Right atrium auricular region (tissue), 2 donors: ENCODE measurements at places on chromosomes 3 and 15.
A peak's percentile ranks its signal among the peaks of the same experiment; 100 is the strongest.

DNA sequence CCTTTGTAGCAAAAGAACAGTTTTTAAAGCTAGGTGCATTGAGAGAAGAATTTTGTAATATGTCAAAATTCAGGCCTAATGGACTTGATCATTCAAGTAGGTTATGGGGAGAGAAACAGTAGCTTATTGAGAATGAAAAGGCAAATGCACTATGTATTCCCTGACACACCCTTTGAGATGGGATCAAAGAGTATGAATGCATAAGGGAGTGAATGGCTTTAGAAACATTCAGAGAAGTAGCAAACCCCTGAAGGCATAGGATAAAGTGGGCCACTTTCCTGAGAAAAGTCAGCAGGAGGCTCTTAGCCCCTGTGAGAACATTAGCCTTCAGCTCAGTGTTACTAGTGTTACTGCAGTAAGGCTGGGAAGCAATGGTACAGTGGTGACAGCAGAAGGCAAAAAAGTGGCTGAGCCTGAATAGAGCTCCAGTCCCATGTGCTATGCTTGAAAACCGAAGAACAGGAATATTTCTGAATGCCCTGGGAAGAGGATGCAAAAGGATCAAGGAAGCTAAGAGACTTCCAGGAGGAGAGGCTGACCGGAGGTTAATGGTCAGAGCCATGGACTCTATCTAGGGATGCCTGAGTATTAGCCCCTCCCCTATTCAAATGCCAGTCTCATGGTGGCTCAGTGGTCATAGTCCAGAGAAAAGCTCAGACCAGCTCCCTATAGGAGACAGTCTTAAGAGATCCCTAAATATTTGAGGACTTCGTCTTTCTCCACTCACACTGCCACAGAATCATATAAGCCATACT is 218.2 kb upstream of the SGO1 start:
- DNase-seq: no peak

- DNase-seq: no peak
Observed at GRCh38 chr3:175606650-175607318, 747.6 kb downstream of the NAALADL2 start.

DNA sequence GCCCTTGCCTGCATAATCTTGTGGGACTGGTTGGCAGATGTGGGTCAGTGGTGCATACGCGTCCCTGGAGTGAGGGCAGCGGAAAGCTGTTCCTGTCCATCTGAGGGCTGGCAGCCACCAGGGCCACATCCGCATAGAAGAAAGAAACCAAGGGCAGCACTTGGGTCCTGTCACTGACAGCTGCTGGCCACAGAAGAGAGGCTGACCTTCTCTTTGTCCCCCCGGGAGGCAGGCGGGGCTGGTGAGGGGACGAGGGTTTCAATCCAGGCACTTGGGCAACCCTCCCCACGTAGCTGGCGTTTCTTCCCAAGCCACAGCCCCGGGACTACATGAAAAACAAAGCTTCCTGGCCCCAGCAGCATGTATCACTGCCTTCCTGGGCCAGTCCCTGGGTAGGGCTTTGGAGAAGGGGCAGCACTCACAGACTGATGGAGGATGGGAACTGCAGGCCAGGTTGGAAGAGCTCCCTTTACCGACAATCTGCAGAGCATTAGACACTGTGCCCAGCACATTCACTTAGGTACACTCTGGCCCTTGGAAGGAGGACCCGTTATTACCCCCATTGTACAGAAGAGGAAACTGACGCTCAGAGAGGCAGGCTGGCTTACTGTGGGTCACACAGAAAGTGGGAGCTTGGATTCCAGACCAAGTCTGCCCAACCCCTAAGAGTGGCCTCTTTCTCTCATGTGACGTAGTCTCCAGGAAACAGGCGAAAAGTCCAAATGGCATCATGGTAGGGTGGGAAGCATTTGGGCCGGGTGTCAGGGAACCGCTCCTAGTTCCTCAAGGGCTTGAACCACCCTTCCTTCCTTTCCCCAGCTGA is 78.8 kb upstream of the SLC6A6 start:
- DNase-seq: no peak

DNA sequence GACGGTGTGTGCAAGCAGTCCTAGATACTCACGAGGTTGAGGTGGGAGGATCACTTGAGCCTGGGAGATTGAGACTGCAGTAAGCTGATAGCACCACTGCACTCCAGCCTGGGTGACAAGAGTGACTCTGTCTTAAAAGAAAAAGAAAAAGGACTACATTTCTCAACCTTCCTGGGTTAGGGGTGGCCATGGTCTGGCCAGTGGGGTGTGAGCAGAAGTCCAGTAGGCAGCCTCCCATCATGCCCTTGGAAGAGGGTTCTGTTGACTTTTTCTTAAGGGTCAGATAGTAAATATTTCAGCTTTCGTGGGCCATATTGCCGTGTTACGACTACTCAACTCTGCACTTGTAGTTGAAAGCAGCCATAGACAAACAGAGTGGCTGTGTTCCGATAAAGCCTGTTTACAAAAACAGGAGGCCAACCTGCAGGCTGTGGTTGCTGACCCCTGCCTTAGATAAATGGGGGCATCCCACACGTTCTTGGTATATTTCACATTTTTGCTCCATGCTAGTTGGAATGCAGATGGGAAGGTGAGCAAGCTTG is 31.0 kb upstream of the PDE8A start:
- DNase-seq: no peak

- peak; percentile 58 for DNase-seq
Observed at GRCh38 chr15:93026380-93026817, 62.6 kb downstream of the RGMA start.

GRCh38 chr3:184776916-184777315 is 35.0 kb upstream of the VPS8 start:
- DNase-seq: no peak

GRCh38 chr3:29004885-29005599 is 275.8 kb upstream of the RBMS3 start:
- no peak for DNase-seq

DNA sequence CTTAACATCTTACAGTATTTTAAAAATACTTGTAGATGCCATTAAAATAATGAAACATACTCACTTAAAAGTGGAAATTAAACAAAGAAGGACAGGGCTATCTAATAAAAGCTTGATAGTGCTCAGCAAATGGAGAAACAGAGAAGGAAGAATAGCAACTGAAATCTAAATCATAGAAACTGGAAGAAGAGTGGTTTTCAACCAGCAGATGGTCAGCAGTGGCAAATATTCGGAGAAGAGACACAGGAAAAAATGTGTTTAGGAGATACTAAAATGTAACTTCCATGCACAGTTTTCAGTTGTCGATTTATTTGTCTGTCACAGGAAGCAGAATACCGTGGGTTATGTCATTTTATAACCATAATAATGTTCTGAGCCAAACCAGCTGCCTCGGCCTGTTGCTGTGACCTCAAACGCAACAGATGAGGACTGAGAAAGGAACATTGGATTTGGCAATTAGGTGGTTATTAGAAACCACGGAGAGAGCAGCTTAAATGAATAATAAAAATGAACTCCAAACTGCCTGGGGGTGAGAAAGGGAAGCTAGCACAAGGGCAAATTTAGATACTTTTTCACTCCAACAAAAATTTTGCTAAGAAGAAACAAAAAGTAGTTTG is 246.6 kb upstream of the KCNMB2 start:
- no peak for DNase-seq

DNA sequence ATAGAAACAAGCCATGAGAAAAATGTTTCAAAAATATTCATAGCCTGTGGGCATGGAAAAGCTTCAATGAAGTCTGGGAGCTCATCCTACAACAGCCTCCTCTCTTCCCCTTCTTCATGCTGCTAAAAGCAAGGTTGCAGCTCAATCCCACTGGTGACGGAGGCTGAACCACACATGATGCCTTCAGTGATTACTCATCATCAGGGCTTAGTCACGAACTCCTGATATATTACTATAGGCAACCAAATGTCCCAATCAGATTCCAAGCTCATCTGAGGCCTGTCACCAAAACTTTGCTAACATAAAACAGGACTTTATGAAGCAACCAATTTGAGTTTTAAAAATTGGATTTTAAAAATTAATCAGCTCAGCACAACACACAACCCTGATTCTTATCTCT is 24.0 kb upstream of the SLC24A5 start:
- DNase-seq: no peak

GRCh38 chr3:53493963-53494791 is at the start of gene CACNA1D:
CACNA1D (plus strand) TSS chr3:53494611; CDS start chr3:53495167, 556 bp downstream.
- DNase-seq: no peak

- no peak for DNase-seq
Observed at GRCh38 chr3:71419369-71419768, 164.2 kb downstream of the FOXP1 start.

DNA sequence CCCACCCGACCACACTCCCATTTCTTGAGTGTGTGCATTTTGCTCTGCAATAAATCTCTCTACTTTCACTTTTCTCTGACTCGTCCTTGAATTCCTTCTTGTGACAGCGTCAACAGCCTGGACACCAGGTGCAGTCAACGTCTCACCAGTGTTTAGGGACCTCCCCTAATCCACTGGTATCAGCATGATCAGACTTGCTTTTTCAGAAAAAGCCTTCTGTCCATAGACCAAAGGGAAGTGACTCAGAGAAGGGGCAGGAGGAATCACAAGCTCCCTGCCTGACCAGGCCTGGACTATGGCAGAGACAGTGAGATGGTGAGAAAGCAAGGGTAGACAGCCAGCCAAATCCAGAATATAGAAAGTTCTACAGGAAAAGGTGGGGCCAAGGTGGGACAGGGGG is 15.5 kb downstream of the CCR5 start:
- DNase-seq: no peak

- DNase-seq: no peak
Observed at GRCh38 chr3:177778633-177779032, 581.4 kb upstream of the TBL1XR1 start.

- no peak for DNase-seq
Observed at GRCh38 chr3:43256714-43257461, 29.5 kb upstream of the SNRK start.

GRCh38 chr3:127792541-127793292 is 29.6 kb downstream of the MGLL start:
- peak; percentile 80 for DNase-seq

DNA sequence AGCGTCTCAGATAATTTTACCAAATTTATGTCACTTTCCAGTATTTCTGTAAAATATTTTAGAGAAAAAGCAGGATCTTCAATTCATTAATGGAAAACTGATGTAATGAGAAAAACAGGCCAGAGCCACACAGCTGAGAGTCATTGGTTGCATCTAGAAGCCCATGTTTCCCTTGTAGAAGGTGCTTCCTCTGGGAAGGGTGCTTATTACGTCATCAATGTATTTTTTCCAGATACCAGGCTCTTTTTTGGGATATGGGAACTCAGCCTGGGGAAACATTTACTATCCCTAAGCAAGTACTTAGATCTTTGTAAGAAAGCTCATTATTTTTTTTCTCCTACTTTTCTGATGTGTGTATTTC is 89.1 kb upstream of the PHLDB2 start:
- no peak for DNase-seq

DNA sequence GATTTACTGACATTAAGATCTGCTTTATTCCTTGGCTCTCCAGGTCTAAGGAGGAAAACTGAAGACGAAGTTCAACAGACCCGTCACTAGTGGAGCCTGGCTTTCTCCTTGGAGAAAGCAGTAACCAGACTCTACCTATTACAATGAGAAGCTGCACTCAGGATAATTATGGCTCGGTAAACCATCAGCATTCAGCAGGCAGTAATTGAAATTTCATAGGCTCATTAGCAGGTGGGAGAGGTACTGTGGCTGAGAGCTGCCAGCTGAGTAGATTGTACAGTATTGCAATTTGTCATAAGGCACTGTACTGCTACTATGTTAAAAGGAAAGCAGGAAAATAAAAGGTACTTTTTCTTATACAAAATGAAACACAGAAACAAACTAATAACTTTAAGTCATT is 51.2 kb downstream of the CHAC1 start:
- DNase-seq: no peak

- no peak for DNase-seq
Observed at GRCh38 chr15:66171841-66172240, 81.7 kb downstream of the MEGF11 start.

DNA sequence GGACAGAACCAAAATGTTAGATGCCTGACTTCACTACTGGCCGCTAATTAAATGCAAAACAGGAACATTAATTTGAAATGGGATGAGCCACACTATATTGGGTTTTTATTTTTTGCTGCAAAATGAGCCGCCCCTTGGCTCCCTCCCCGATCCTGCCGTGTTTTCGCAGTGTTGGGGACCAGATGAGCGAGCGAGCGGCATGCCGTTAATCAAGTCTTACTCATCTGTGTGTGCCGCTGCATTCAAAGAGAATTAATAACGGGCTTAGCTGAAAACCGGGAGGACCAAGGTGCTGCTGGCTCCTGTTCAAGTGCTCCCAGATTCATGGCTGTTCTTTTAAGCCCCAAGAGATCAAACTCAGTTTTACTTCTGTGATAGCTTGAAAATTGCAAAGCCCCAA is 20.0 kb downstream of the TAFA4 start:
- DNase-seq: no peak

- DNase-seq: no peak
Observed at GRCh38 chr3:53473422-53473821, 21.0 kb upstream of the CACNA1D start.

GRCh38 chr3:88312256-88312655 is 162.5 kb downstream of the C3orf38 start:
- DNase-seq: no peak

GRCh38 chr3:49025793-49026520 is 3.2 kb downstream of the IMPDH2 start:
- DNase-seq: no peak

GRCh38 chr3:38190481-38190881 is 25.1 kb downstream of the OXSR1 start:
- no peak for DNase-seq

DNA sequence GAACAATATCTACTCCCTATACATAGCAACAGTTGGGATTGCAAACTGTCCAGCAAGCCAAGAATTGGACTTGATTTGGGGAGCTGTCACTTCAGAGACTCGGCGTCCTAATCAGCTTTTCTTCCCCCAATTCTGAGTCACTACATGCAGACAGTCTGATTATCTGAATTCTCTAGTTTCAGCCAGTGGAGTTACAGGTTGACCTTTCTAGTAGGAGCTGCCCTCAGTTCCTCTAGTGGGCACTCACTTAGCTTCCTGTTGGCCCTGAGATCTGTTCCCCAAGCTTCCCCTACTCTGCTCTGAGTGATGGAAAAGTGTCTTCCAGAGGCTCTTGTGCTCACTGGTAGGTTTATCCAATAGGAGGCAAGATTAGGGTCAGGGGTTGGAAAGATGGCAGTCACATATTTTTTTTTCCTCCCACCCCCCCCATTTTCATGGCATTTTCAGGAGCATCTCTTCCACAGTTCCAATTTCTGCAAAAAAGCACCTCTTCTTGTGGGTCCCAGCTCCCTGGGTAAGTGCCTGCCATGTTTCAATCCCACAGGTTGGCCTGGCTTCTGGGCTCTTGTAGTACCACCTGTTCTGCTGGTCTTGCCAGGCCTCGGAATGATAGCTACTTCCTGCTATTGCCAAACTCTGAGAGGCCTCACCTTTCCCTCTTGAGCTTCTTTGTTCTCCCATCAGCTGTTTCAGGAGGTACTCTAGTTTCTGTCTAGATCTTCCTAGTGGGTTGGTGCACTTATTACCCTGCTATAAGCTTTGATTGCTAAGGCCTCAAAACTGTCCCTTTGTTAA is 182.2 kb downstream of the RAP2B start:
- DNase-seq: no peak

DNA sequence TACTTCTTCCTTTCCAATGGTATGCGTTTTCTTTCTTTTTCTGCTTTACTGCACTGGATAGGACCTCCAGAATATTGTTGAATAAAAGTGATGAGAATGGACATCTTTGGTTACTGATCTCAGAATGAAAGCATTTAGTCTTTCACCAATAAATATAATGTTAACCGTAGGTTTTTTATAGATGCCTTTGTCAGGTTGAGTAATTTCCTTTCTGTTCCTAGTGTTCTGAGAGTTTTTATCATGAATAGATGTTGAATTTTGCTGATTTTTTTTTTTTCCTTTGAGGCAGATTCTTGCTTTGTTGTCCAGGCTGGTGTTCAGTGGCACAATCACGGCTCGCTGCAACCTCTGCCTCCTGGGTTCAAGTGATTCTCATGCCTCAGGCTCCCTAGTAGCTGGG is 158.4 kb downstream of the KLHL25 start:
- DNase-seq: no peak
